ENCODE measurements at places on chromosomes 1 and 21.

DNA sequence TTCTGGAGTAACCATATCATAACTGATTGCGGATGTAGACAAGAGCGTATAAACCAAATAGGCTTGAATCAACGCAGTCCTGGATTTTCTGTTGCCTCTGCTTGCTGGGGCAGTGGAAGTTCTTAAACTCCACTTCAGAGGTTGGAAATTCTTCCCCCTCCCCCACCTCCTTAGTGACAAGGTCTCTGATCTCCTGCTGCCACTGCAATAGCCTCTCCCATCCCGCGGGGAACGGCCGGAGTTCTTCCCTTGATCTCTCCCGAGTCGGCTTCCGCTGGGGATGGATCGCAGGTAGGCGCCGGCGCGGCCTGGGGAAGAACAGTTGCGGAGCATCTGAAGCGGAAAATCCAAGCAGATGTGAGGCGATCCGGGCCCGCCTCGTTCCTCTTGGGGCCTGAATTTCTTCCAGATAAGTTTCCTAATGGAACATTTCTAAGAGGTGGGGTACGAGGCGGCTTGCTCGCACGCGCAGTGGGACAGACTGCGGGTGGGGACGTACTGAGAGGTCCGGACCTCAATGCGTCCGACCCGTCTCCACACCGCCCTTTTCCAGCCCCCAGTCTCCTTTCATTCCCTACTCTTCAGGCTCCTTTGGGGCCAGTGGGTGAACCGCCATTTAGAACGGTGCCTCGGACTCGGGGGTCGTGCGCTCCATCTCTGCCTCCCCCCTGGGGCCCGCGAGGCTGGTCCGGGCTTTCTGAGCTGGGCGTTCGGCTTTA lies 3.1 kb upstream of the SIM2 start:
- no peak for DNase-seq

DNA sequence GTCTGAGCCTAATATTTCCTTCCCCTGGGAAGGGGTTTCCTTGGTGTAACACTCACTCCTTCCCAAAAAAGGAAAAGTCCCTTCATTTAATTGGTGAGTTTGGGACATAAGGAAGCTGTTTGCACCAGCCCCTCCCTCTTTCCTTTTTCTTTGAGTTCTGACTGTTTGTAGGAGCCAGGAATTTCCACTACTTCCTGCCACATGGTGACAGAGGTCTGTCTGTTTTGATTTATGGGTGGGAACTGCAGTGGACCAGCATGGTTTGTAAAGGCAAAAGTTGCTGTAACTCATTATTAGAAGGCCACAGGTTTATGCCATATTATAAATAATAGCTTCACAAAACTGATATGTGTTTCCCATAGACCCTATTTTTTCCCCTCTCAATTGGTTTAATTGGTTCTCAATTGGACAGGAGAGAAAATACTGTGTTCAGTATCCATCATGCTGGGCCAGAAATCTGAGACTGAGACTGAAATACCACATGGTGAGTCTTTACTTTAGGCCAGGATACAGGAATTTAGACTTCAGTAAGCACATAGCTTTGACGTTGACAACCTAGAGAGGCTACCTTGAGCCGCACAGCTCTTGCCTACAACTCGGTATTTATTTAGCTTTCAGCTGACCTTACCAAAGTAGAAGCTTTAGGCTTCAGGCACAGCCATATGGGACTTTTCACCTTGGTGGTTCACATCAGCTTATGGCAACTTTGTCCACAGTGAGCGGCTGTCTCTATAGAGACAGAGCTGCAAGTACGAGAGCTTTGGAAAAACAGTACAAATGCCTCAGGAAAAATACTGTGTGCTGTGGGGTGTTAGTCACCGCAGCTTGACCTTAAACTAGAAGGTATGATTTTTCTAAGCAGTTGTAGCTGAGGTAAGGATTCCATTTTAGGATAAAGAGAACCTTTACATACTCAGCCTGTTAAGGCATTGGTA lies 40.0 kb upstream of the RGS7 start:
- no peak for DNase-seq

DNA sequence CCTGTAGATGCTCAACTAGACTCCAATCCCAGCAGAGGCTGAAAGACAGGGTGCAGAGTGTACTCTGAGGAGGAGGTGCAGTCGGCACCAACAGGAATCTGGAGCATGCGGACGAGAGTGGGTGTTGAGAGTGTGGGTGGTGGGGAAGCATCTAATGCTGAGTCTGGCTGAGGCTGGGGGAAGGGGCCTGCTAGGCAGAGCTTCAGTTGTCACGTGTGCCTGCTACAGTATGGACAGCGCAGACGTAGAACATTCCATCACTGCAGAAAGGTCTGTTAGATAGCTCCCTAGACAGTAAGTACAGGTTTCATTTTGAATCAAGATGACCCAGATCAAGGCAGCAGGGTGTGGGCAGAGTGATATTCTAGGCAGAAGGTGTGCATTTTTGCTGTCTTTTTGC lies 23.1 kb downstream of the SNAP47 start:
- DNase-seq = no peak

GRCh38 chr1:175353066-175353465 lies 160.5 kb upstream of the KIAA0040 start:
- no peak for DNase-seq

- no peak for DNase-seq
Observed at GRCh38 chr1:85849660-85850059, 141.4 kb upstream of the ZNHIT6 start.

- no peak for DNase-seq
Observed at GRCh38 chr21:42971897-42972275, 2.5 kb upstream of the PKNOX1 start.

DNA sequence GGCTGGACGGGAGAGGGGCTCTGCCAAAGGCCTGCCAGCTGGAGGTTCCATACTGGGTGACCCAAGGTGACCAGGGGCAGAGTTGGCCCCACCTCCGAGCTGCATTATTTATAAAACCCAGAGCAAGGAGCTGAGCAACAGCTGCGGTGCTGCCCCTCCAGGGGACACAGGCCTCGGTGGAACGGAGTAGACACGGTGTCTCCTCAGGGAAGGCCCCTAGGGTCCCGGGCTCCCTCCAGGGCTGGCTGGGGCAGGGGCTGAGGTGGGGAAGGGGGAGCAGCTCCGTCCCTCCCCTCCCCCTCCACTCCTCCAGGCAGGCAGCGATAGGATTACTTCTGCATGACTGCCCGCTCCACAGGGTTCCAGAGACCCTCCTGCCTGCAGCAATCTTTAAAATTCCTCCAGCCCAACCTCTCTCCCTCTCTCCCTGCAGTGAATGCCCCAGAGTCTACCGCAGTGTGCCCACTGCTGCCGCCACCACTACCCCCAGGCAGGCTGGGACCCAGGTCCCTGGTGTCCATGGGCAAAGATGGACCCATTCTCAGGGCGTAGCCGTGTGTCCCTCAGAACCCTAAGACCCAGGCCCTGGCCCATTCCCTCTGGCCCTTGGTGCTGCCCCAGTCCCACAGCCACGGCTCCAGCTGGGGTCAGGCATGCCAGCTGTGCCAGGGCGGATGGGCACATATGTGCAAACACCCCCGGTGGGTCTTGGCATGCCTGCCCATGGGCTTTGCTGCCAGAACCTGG lies 10.8 kb downstream of the AHDC1 start:
- no peak for DNase-seq

DNA sequence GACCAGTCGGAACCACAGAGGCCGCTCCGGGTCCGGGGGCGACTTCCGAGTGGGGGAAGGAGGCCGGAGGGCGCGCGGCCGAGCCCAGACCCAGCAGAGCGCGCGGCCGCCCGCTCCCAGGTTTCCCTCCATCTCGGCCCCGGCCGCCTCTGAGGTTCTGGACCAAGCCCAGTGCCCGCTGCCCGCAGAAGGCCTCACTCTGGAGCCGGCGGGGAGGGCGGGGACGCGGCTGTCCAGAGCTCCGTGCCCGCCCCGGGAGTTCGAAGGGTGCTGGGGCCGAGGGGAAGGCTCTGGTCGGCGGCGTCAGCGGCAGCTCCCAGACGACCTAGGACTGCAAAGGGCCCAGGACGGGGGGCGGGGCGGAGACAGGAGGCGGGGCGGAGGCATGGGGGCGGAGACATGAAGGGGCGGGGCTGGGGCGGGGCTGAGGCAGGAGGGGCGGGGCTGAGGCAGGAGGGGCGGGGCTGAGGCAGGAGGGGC lies 48.0 kb upstream of the SLC19A1 start:
- DNase-seq = peak; percentile 71

- DNase-seq = no peak
Observed at GRCh38 chr1:22778862-22779520, 68.4 kb downstream of the EPHB2 start.

GRCh38 chr1:62333441-62333840 lies 14.2 kb upstream of the KANK4 start:
- no peak for DNase-seq

DNA sequence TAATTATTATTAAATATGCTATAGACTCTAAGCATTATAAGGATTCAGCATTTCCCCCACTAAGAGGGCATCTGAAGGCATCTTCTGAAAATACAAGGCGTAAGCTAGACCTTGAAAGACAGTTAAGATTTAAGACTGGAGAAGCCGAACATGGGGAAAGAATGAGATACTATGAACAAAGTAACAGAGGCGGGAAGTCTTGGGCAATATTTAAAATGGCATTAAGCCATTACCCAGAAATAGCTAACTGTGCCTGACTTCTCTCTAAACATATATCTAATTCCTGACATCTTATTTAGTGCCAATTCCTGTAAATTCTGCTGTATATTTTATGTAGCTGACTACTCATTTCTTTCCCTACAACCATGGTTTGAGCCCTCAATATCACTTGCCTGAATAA lies 20.9 kb downstream of the DPH5 start:
- no peak for DNase-seq

DNA sequence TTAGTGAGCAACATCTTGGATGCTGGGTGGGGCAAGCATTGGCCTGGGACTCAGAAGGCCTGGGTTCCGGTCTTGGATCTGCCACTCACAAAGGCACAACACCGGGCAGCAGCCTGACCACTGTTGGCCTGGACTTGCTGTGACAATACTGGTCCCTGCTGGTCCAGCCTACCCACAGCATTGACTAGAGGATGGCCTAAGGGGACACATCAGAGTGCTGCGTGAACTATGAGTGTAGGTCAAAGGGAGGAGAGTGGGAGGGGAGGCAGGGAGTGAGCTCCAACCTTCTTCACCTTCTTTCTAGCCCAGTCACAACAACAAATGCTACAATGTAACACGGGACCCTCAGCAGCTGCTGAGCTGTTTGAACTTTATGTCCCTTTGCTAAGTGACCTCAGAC lies 31.1 kb downstream of the TMEM50A start:
- DNase-seq = no peak

DNA sequence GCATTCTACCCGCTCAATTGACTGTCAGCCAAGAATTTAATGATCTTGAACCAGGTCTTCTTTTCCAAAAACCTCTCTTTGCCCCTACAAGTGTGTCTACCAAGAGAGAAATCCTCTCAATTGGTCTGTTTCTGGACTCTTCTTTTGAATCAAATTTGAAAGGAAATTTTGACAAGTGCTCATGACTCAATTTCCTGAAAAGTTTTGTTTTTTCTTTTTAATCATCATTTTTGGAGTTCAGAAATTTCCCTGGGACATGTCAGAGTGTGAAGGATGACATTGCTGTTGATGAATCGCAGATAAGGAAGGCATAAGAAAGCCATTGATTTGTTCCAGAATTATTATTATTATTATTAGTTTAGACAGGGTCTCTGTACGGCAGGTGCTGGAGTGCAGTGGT lies 88.2 kb upstream of the AKT3 start:
- no peak for DNase-seq

DNA sequence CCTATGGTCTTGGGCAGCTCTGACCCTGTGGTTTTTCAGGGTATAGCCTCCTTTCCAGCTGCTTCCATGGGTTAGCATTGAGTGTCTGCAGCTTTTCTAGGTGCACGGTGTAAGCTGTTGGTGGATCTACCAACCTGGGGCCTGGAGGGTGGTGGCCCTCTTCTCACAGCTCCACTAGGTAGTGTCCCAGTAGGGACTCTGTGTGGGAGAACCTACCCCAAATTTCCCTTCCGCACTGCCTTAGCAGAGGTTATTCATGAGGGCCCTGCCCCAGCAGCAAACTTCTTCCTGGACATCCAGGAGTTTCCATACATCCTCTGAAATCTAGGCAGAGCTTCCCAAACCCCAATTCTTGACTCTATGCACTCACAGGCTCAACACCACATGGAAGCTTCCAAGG lies 111.0 kb upstream of the C1orf87 start:
- DNase-seq = no peak

DNA sequence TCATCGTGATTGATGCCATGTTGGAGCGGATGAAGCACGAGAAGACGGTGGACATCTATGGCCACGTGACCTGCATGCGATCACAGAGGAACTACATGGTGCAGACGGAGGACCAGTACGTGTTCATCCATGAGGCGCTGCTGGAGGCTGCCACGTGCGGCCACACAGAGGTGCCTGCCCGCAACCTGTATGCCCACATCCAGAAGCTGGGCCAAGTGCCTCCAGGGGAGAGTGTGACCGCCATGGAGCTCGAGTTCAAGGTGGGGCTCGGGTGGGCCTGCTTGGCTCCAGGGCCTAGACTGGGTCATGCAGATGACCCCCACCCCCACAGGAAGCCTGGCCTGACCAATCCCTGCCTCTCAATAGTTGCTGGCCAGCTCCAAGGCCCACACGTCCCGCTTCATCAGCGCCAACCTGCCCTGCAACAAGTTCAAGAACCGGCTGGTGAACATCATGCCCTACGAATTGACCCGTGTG lies 30.6 kb upstream of the KDM4A start:
- no peak for DNase-seq

DNA sequence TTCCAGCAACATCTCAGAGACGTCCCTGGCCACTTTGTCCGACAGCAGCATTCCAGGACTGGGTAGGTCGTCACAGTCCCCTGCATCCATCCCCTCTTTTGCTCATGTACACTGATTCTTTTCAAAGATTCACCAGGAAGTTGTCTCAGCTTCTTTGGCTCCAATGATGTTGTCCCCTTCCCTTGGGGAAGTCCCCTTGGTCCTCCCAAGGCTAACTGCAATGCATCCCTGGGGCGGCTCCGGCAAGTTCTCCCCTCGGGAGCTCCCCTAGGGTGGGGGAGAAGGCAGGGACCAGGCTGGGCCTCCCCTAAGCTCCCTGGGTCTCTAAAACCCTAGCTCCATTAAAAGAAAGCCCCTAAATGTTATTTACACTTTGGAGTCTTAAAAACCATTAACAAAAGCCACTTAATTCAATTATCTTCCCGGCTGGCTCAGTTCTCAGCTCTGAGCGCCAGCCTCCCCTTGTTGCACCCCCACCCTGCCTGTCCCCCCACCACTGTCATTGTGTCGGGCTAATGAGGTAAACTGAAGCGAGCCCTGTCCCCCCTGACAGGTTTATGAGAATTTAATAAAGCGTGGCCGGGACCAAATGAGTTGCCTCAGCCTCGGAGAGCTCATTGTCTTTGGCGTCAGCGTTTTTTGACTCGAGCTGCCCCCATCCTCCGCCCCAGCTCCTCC lies 25.3 kb downstream of the KNCN start:
- DNase-seq = no peak

GRCh38 chr1:209659909-209660308 lies 7.7 kb upstream of the LAMB3 start:
- DNase-seq = peak; percentile 53

DNA sequence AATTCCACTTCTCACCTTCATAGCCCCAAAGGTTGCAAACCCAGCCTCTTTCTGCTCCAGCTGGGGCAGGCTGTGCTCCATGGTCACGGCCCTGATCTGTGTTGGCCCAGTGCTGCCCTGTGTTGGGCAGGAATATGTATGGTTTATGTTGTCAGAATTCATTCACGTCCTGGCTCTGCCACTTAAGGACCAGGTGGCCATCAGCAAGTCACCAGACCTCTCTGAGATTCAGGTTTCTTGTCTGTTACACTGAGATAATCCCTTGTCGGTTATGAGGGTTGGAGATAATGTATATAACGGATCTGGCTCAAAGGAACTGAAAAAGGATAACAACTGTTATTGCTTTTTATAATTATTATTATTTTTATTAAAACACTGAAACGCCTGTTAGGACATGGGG lies 39.1 kb upstream of the SELENON start:
- no peak for DNase-seq

Measured in CD4-positive, alpha-beta T cell treated with Interleukin-15 for 1 hour (primary cell).